ENCODE measurements at places on chromosomes 12 and 14.

DNA sequence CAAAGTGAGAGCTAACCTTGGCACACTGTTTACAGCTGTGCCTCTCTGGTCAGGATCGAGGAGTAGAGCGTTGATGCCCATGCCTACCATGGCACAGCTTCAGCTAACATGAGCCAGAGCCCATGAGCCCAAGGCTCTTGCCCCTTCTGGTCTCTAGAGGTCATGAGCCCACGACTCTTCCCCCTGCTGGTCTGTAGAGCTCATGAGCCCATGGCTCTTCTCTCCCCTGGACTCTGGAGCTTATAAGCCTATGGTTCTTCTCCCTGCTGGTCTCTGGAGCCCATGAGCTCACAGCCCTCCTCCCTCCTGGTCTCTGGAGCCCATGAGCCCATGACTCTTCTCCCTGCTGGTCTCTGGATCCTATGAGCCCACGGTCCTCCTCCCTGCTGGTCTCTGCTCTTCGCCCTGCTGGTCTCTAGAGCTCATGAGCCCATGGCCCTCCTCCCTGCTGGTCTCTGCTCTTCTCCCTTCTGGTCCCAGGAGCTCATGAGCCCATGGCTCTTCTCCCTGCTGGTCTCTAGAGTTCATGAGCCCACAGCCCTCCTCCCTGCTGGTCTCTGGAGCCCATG is 16.6 kb upstream of the CLMN start:
- no peak for DNase-seq

GRCh38 chr14:23562822-23563472 is 4.6 kb downstream of the AP1G2 start:
- DNase-seq, result peak; percentile 81

DNA sequence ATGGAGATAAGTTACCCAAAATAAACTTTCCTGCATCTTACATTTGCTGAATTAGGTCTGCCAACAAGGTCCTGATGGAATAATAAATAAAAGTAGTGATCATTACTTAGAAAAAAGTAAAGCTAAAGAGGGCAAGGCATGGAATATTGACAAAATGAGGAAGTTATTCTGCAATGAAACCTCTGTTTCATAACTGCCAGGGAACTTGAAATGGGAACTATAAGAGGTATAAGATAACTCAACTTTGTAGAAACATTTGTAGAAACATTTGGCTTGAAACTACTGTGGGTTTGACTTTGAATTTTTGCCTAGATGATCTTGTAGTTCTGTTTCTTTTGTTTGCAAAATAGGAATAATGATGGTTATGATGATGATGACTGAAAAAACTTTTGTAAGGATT is 18.7 kb upstream of the YBX3 start:
- no peak for DNase-seq

GRCh38 chr12:89836026-89836425 is 127.4 kb upstream of the ATP2B1 start:
- DNase-seq, result no peak

DNA sequence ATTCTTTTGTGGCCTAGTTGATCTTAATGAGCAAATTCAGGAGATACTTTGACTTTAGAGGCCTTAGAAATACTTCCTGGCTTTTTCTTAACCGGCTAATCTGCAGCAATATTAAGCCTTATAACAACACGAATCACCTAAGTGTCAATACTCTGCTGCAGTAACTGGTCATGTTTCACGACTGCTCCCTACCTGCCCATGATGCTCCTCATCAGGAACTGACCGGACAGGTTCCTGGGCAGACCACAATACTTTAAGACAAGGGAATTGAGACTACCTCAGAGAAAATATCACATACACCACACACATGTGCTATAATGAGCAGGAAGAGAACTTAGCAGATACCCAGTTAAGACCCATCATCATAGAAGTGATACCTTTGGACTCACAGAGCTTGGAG is 211.9 kb upstream of the BMP4 start:
- DNase-seq, result no peak

DNA sequence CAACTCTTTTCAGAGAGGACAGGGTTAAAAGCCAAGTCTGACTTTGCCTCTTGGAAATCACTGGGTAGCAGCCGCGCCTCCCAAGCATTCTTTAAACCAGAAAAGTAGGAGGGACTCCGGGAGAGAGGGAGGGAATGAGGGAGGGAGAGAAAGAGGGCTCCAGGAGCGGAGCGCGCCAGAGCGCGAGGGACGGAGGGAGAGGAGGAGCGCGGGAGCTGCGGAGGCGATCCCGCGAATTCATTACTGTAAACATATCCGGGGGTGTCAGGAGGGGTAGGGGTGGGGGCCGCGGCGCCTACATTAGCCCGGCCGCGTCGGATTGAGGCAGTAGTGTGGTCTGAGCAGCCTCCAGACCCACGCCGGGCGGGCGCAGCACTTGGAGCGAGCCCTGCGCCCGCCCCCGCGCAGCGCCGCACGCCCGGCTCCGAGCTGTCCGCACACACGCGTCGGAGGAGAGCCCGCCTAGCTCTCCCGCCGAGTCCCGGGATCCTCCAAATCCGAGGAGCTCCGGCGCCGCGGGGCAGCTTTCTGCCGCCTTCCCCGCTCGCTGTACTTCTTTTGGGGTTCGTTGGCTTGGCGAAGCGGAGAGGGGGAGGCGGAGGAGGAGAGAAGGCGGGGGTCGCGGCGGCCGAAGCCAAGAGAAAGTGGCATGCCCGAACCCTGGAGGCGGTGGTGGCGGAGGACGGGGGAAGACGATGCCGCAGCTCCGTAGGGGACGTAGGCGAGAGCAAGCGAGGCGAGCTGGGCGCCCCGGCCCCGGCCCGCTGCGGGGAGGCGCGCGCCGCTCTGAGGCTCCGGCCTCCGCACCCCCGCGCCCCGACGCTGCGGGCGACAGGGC is 3.3 kb downstream of the FLRT2 start:
- DNase-seq, result peak; percentile 85

DNA sequence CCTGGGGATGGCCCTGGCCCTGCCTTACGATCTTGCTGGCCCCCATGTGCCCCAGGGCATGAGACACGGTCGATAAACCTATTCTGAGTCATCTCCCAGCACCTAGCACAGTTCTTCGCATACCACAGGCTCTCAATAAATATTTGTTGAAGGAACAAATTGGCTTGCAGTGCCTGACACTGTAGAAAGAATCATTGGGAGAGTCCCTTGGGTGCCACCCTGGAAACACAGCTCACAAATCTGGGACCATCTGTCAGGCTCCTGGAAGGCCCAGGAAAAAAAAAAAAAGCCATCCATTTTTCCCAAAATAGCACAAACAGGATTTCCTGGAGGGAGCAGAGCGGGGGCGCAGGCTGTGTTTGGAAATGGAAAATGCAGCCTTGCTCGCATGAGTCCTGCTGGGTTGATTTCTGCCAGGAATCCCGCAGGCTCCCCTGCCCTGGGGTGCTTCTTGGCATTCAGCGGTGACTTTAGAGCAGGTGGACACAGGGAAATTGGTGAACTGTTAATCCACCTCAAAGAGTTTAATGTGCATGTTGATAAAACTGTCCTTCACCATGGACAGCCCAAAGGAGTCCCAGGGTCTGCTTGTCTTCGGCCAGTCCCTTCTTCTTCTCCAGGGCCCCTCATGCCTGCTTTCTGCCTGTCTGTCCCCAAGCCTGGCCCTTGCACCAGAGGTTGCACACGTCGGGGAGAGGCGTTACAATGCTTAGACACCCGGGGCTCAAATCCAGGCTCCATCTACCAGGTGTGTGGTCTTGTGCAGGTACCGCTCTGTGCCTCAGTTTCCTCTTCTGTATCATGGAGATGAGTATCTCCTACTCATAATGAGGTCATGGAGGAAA is 106.1 kb upstream of the RFLNA start:
- peak; percentile 72 for DNase-seq

- DNase-seq, result no peak
Observed at GRCh38 chr12:113361574-113362370, 3.4 kb downstream of the PLBD2 start.

DNA sequence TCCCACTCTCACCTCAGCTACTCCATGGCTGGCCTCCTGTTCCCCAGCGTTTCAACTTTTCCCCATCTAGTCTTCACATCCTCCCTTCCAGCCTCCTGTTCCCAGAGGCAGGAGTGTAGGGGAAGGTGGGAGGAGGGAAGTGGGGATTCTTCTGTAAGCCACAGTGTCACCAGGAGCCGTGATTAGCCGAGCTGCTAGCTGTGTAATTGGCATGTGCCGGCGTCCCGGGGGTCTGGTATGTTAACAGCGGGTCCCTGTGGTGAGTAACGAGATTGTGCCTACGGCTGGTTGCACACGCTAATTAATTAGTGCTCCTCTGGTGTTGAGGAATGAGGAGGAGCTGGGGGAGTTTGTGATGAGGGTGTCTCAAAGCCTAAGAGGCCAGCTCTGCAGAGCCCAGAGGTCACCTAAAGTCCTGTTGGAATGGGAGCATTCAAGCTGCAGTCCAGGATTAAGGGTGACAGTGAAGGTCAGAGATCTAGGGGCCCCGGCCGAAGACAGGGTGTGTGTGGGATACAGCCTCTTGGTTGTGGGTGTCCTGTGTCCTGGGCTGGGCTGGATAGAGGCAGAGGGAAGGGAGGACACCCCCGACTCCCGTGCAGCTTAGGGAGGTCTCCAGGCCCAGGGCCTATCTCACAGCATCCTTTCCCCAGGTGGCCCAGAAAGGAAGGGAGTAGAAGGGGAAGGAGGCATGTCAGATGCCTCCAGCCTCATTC is 10.0 kb upstream of the CALCOCO1 start:
- DNase-seq, result peak; percentile 90

DNA sequence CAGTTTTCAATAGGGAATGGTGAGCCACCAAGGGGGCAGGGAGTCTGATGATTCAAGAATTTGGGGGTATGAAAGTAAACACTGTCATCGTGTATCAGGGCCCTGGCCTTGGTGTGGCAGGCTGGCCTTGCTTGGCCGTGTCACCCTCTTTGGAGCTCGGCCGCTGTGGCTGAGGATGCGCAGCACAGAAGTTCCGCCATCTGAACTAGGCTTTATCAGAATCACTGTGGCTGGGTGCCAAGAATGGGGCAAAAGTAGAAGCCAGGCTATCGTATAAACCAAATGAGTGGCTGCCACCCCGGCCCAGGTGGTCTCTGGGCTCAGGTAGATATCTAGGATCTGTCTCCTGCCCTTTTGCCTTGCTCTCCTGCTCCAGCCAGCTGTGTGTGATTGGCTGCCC is 137.4 kb downstream of the PAPOLA start:
- DNase-seq, result no peak

- DNase-seq, result peak; percentile 10
Observed at GRCh38 chr12:98939350-98939749, 294.3 kb downstream of the APAF1 start.

DNA sequence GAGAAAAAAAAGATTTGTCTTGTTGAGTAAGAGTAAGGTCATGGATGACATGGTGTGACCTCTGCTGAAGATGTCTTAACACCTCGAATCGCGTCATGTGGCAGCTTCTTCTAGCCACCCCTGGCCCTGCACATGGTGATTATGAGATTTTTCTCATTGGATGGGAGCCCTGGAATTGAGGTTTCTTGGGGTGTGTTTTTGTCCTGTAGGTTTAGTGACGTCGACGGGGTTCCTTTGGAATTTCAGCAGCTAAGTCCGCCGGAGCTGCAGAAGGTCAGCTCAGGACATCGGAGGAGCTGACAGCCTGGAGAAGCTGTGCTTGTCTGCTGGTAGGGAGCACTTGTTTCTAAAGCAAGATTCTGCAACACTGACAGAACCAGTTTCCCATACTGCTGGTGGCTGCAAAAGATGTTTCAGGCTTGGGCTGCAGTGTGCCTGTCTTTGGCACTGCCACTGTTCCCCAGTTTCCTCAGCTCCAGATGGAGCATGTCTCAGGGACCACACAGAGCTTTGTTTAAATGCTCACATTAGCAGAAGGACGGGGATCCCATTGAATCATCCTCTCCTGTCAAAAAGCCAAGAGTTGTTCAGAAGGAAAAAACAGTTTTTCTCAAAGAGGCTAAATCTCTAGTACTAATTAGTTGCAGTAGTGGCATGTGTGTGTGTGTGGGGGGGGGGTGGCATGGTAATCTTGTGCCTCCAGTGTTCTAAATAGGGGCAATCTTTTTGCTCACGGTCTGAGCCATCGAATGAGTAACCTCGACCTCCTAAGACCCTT is 5.2 kb upstream of the FOS start:
- peak; percentile 70 for DNase-seq

- DNase-seq, result no peak
Observed at GRCh38 chr12:122523846-122524718, 2.7 kb downstream of the RSRC2 start.

GRCh38 chr14:74645244-74645643 is 33.2 kb upstream of the LTBP2 start:
- DNase-seq, result no peak

- no peak for DNase-seq
Observed at GRCh38 chr12:103642240-103642864, 55.3 kb downstream of the STAB2 start.

GRCh38 chr14:77067632-77068516 is 30.2 kb upstream of the CIPC start:
- peak; percentile 87 for DNase-seq

- DNase-seq, result no peak
Observed at GRCh38 chr12:121513464-121514183, 67.2 kb downstream of the KDM2B start.

DNA sequence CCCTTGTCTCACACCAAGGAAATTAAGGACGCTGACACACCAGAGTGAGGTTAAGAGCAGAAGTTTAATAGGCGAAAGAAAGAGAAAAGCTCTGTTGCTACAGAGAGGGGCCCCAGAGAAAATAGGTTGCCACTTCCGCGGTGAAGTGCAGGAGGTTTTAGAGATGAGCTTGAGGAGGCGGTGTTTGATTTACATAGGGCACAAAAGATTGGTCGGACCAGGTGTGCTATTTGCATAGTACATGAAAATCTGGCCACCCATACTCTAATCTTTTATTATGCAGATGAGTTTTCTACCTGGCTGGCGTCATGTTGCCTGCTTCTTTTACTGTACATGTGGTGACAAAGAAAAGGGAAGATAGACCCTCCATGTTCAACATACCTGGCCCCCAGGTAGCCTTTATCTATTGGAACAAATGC is 23.3 kb upstream of the MYF6 start:
- DNase-seq, result no peak

GRCh38 chr14:70821584-70822529 is 12.5 kb upstream of the MAP3K9 start:
- peak; percentile 76 for DNase-seq

DNA sequence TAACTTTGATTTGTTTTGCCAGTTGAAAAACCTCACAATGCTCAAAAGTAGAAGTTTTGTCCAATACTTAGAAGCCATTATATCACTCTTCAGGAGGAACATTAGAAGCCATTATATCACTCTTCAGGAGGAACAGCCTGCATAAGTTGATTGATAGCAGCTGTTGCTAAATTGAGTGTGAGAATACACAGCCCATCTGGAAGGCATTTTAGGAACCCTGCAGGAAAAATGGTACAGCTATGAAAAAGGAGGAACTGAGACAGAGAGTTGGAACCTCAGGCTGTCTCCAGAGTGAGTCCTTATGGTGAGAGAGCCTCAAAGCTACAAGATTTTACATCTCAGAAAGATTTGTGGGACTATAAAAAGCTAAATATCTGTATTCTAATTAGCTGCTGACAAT is 207.0 kb downstream of the MYRFL start:
- no peak for DNase-seq

DNA sequence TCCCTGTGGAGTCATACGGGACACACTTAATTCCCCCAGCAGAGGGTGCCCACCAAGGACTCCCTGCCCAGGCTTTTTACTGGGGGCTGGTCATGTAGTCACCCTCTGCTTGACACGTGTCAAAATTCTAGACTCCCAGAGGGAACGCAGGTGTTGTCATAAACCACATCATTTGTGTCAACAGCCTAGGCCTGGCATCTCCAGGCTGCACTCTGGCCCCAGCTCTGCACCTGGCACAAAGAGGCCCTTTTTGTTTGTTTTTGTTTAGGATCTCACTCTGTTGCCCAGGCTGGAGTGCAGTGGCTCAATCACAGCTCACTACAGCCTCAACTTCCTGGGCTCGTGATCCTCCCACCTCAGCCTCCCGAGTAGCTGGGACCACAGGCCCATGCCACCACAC is 21.1 kb downstream of the BRI3BP start:
- DNase-seq, result no peak

- peak; percentile 72 for DNase-seq
Observed at GRCh38 chr12:28872654-28873268, 276.3 kb upstream of the FAR2 start.

Measured in kidney (tissue), 22 donors.